ENCODE measurements at places on chromosomes 12 and 14. TPM values are rescaled to one million over a fixed set of nuclear protein-coding genes. Genes with fewer than 3 reads are reported as not detected.

DNA sequence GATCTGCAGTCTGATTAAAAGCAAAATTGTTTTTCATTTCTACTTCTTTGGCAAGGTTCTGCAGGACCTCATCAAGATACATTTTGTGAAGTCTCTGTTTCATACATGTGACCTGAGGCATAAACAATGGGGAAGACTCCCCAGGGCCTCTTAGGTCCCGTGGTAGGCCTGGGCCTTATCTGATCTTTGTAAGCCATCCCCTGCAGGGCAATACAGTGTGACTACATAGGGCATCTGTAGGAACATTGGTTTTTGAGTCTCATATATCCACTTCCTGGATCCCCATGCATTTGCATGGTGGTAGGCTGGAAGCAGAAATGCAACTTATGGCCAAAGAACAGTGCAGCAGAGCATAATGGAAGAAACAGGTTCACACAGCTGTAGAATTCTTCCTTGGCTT is 6.0 kb downstream of the FAR2 start:
- no peak for DNase-seq

DNA sequence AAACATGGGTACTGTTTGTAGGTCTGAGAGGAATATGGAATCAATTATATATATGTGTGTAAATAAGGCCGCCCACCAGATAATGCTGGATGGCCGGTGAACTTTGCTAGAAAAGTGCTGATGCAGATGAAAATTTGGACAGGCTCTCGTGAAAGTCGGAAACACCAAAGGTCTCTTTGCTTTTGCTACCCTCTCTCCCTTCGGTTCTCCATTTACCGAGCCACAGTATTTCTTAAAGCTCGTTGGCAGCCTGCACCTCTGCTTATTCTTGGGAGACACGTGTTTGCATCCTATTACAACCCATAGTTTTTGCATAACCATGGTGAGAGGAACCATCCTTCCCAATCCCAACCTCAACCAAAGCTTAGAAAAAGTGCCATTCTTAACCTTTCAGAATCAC is 109.6 kb downstream of the FOXN3 start:
- no peak for DNase-seq

Gene GALNT8
- total RNA-seq: 5.4 TPM

Gene CDCA3
- 47.7 TPM for total RNA-seq

GRCh38 chr14:68652433-68652690 is 140.5 kb downstream of the ZFP36L1 start:
- DNase-seq: no peak

DNA sequence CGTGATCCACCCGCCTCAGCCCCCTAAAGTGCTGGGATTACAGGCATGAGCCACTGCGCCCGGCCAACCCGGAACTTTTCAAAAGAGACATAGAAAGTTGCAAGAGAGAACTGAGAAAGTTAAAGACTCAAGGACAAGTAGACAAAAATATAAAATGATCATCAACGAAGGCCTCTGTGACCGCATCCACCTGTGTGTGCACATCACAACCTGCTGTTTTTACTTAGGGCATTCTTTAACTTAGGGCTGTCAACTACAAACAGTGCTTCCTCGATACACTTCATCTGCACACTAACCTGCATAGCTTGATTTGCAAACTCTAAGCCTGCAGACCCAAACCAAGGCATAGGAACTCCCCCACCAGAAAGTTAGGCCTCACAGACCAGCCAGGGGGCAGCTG is 14.8 kb downstream of the P2RX2 start:
- DNase-seq: no peak

Gene GLT1D1
- 3.6 TPM for total RNA-seq

GRCh38 chr14:94379291-94380224 is 8.8 kb downstream of the SERPINA1 start:
- DNase-seq: no peak

Gene GPR68
- total RNA-seq: 0.33 TPM

- no peak for DNase-seq
These were observed 1.8 kb downstream of the PITPNM2 start for GRCh38 chr12:123149088-123149487.

Gene PELI2
- total RNA-seq: 28.8 TPM

DNA sequence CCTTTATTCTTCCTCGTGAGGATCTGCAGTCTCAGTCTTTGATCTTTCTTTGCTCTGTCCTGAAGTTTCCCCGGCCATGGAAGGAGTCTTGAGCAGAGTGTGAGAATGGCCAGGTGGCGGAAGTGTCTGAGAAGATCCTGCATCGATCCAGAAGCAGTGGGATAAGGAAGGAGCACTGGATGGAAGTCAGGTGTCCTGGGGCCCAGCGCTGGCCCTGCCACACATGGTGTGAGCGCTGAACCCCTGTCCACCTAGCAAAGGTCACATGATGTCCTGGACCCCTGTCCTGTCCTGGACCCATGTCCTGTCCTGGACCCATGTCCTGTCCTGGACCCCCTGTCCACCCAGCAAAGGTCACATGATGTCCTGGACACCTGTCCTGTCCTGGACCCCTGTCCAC is 111.8 kb upstream of the MED13L start:
- DNase-seq: no peak

Gene SLC41A2
- total RNA-seq: 3.0 TPM

Gene C12orf56
- total RNA-seq: 1.1 TPM

DNA sequence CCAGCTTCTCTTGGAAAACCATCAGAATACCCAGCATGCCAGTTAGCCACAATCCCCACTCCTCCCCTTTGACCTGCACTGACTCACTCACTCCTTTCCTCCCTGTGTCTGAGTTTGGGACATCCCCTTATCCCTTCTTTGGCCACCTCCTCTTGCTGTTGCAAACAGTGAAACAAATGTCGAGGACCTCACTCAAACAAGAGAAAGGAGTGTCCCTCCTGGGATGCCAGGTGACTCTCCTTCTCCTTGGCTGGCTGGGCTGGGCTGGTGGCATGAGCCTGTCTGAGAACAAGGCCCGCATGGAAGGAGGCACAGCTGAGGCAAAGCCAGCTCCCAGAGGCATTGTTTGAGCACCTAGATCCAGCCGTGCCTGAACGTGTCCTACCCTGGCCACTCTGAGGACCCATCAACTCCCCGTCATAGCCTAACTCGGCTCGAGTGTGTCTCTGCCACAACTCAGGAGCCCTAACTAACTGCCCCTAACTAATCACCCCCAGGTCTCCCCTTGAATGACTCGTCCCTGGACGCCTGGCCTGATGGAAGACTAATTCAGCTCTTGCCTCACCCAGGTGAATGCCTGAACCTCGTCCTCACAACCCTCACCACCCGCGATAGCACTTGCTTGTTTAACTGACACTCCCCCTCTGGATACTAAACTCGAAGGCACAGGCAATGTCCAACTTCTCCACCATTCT is 43.0 kb downstream of the NCOR2 start:
- no peak for DNase-seq

GRCh38 chr14:54503486-54503885 is 6.2 kb upstream of the CGRRF1 start:
- no peak for DNase-seq

GRCh38 chr12:16329594-16329993 is 17.9 kb upstream of the MGST1 start:
- DNase-seq: no peak

Gene OR4E2
- not detected for total RNA-seq

Measured in H1 (cell line).